ENCODE measurements at places on chromosomes 7 and 10.

DNA sequence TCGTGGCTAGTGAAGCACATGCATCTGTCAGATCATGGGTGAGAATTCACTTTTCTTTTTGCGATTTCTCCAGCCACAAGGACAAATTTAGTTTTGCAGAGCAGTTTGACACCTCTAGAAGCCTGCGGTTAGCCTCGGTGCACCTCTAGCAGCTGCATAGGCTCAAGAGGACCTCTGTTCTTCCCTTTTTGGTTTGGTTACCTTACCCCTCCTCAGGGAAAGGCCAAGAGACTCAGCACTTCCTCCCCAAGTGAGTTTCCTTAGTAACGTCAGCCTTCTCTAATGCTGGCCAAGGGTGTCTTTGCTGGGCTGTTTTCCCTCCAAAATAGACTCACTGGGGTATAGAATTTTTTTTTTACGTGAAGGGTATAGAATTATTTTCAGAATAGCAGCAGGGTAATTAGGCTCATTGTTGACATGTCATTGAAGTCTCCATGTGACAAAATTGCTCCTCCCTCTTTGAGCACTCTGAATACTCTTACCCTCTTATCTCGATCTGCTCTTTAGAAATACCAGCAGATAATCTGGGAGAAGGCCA lies 97.8 kb downstream of the AUTS2 start:
- DNase-seq: no peak

GRCh38 chr10:78211561-78212051 lies 177.9 kb downstream of the RPS24 start:
- DNase-seq: no peak

- DNase-seq: peak; percentile 3
Observed at GRCh38 chr10:66180581-66181318, 745.1 kb upstream of the LRRTM3 start.

DNA sequence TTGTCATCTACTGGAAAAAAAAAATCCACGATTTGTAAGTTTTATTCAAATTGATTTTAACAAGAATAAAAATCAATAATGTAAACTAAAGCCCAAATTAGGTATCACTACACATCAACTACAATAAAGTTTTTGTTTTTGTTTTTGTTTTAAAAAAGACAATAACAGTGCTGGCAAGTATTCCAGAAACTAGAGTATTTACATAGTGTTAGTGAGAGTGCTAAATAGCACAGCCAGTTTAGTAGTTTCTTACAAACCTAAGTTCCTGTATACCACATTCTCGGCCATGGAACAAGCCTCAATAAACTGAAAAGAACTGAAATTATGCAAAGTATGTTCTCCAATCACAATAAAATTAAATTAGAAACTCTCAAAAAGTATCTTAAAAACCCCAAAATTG lies 8.1 kb downstream of the ARHGAP12 start:
- no peak for DNase-seq

DNA sequence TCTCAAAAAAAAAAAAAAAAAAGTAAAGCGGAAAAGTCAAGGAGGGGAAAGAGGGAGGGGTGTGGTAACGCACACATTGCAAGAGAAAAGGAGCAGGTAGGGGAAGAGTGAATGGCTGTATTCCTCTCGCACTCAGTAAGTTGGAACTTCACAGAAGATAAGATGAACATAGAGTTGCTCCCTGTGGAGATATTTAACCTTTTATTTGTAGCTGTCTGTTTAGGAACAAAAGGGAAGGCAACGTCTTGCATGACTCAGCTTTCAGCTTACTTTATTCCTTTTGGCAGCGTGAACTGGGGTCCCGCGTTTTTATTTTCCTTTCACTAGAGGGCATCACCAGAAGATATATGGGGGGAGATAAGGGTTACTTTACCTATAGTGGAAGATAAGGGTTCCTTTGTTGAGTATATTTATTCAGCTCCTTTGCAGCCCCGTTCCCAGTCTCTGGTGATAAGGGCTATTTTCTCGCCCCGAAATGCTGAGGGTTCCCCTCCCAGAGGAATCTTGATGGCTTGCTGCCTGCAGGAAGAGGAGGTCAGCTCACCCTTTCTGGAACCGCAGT lies 78.5 kb downstream of the APBB1IP start:
- no peak for DNase-seq

GRCh38 chr10:112389271-112389822 lies 15.4 kb downstream of the ACSL5 start:
- DNase-seq: no peak

GRCh38 chr7:117871778-117872538 lies 1.3 kb downstream of the CTTNBP2 start:
- no peak for DNase-seq

DNA sequence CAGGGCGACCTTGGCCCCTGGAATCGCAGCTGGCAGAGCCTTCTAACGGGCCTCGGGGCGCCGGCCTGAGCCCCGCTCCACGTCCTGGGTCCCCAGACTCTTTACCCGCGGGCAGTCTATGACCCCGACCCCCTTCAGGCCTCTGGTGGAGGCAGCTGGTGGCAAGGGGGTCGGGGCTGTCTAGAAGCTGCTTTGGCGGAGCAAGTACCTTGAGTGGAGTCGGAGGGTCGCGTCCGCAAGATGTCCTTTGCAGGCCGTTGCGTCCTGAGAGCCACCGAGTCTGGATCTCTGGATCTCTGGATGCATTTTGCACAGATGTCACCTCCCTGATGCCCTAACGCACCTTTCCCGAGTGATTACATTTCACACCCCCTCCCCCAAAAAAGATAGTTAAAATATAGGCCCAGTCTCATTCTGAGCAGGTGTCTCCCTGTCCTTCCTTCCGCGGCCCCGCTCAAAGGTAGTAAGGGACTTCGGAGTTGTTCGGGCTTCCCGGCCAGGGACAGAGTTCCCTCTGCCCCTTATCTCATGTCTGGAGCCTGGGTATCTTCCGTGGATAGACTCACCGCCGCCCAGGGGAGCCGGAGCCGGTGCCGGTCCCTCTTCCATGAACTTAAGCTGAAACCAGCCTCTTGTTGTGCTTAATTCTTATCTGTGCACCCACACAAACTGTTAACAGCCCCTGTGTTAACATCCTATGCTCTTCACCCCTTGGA lies 457 bp downstream of the ACADSB start:
- DNase-seq: no peak

- DNase-seq: no peak
Observed at GRCh38 chr10:99888622-99889021, 106.2 kb downstream of the ABCC2 start.
